Right cardiac atrium (tissue), 5 donors: ENCODE measurements at places on chromosomes 12 and 14. TPM values are rescaled to one million over a fixed set of nuclear protein-coding genes. Genes with fewer than 3 reads are reported as not detected.

SRGAP1 gene
- total RNA-seq: 3.7 TPM

DNAI7 gene
- total RNA-seq: 0.83 TPM

NEDD8 gene
- 167 TPM for total RNA-seq

SERPINA3 gene
- 192 TPM for total RNA-seq

SLC35F4 gene
- total RNA-seq: not detected

TRIM9 gene
- total RNA-seq: 0.34 TPM
